ENCODE measurements at places on chromosomes 1 and 21. TPM values are rescaled to one million over a fixed set of nuclear protein-coding genes. Genes with fewer than 3 reads are reported as not detected.

IPO13 gene
- total RNA-seq, result 14.7 TPM

CHODL gene
- 0.16 TPM for total RNA-seq

SKI gene
- 15.5 TPM for total RNA-seq

DNAJB4 gene
- 75.9 TPM for total RNA-seq

LCE1D gene
- total RNA-seq, result not detected

TRIM67 gene
- total RNA-seq, result not detected

PAPPA2 gene
- total RNA-seq, result 0.31 TPM

ARHGEF10L gene
- total RNA-seq, result 1.2 TPM

SARS1 gene
- 180 TPM for total RNA-seq

TEX38 gene
- not detected for total RNA-seq

FOXD2 gene
- total RNA-seq, result 0.06 TPM

PGLYRP3 gene
- total RNA-seq, result 0.16 TPM

CERS2 gene
- 59.3 TPM for total RNA-seq
